ENCODE measurements at places on chromosomes 1 and 21. TPM values are rescaled to one million over a fixed set of nuclear protein-coding genes. Genes with fewer than 3 reads are reported as not detected.

The RIMKLA gene
- 0.35 TPM for total RNA-seq

The WARS2 gene
- total RNA-seq = 20.1 TPM

The SPRR5 gene
- not detected for total RNA-seq

The HTR6 gene
- total RNA-seq = 0.16 TPM

The PAX7 gene
- total RNA-seq = not detected

The ST6GALNAC5 gene
- total RNA-seq = 2.1 TPM

The KRTAP10-1 gene
- total RNA-seq = not detected

The ATP6V0B gene
- total RNA-seq = 460 TPM

The GPR3 gene
- 2.1 TPM for total RNA-seq

The KTI12 gene
- total RNA-seq = 10.5 TPM

All from SK-MEL-5 (cell line).